ENCODE measurements at places on chromosomes 11 and 22. TPM values are rescaled to one million over a fixed set of nuclear protein-coding genes. Genes with fewer than 3 reads are reported as not detected.
A peak's percentile ranks its signal among the peaks of the same experiment; 100 is the strongest.

DNA sequence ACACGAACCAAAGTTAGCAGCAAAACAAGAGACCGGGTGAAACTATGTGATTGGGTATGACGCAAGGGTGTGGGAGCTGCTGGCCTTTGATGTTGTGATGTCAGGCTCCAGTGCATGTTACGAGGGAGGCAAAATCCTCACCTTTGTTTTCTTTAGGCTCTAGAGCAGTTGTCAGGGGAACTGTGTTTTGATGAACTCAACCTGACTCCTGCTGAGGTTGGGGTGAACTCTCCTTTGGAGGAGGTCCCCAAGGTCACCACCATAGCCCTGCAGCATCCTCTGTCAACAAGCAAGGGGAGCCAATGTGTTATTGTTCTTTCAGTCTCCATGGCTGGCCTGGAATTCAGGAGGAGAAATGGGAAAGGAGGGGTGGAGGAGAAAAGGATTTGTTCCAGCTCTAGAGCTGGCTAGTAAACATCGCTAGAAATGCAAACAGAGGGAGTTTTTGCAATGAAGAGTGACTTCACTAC lies 33.8 kb downstream of the RASSF10 start:
- DNase-seq = peak; percentile 32

DNA sequence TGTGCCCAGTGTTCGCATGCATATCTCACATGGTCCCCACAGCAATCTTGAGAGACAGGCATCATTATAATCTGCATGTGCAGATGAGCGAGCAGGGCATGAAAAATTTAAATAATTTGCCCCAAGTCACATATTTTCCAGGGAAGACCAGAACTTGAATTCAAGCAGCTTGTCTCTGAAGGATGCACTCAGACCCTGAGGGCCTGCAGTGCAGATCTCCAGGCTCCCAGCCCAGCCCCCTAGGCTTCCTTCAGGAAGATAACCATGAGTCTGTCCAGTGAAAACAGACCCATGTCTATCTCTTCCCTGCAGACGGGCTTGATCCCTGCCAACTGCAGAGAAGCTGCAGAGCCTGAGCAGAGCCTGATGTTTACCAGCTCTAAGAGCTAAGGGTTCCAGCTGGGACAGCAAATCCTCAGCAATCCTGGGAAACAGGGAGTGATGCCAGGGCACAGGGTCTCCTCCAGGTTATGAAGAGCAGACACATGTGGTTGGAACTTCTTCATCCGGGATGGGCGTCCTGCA lies 55.1 kb downstream of the NAV2 start:
- DNase-seq = no peak

CHST1 gene
- 12.2 TPM for polyA plus RNA-seq

- DNase-seq = no peak
Measured at GRCh38 chr11:77106321-77106720, 3.7 kb downstream of the OMP start.

GRCh38 chr11:7060868-7061267 lies 27.9 kb upstream of the RBMXL2 start:
- DNase-seq = no peak

DNA sequence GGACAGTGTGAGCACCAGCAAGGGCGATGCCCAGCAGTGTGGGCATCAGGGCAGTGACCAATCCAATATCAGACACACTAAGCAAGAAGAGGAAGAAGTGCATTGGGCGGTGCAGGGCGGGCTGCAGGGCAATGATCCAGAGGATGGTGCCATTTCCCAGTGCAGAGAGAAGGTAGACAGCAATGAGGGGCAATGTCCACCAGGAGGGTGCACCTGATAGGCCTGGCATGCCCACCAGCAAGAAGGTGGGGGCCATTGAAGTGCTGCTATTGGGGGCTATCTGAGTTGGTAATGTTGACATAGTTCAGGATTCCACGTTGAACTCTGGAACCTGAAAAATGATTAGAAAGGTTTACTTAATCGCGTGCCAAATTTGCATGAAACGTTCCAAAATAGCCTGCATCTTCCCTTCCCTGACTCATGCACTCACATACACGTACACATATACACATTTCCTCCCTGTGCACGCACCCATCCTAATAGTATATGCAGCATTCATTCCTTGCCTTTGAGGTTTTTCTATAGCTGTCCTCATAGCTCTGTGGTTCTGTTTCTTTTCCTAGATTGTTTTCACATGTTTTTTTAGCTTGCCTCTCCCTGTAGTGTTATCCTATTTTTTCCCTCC lies at the start of gene OR51S1:
OR51S1 (minus strand) TSS at position 301 of the 625 bp plus-strand sequence; CDS start at position 301, 0 bp downstream.
- DNase-seq = no peak

GRCh38 chr11:78606667-78607066 lies 32.0 kb upstream of the NARS2 start:
- no peak for DNase-seq

- no peak for DNase-seq
Measured at GRCh38 chr11:125005491-125005890, 51.5 kb downstream of the CCDC15 start.

DNA sequence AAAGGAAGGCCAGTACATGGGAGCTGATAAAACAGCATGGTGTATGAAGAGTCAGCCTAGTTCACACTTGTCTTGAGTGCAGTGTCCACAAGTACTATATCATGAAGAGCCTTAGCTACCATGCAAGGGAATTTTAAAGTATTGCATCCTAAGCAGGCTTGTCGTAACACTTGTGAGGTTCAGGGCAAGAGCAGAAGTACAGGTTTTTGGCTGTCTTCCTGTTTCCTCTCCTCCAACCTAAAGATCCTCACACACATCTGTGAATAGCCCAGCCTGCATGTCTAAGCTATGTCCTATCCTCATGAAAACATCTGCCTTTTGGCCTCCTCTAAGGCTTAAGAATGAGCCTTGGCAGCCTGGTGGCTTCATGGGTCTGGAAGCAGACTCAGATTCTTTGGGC lies 34.6 kb upstream of the TMEM123 start:
- no peak for DNase-seq

DNA sequence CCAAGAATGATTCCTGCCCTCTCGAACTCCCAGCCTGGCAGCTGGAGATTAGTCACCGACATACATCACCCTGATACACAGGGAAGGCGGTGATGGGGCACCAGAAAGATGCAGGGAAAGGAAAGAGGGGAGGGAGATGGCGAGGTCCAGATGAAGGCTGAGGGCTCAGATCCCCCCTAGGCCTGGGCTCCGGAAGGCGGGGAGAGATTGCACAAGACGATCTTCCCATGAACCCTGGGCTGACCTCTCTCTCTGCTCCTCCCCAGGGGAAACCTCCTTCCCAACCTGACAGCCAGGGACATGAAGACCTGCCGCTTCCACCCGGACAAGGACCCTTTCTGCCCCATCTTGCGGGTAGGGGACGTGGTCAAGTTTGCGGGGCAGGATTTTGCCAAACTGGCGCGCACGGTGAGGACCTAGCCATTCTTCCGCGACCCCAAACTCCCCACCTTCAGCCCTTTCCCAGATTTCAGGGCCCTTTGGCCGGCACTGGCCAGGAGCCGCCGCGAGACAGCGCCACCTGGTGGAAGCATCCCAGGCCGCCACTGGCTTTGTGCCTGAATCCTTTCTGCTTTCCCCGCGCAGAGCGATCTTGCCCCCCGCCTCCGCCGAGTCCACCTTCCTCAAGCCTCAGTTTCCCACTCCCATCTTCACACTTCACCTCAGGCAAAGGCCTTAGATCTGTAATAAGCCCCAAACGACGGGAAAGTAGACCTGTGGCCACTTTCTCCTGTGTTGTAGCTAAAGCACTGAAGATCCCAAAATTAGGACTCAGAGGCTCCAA lies 11.5 kb downstream of the P2RX3 start:
- DNase-seq = peak; percentile 47

GRCh38 chr22:29339381-29340235 lies 24.1 kb upstream of the RASL10A start:
- no peak for DNase-seq

UBE2L6 gene
- 38.4 TPM for polyA plus RNA-seq

DNA sequence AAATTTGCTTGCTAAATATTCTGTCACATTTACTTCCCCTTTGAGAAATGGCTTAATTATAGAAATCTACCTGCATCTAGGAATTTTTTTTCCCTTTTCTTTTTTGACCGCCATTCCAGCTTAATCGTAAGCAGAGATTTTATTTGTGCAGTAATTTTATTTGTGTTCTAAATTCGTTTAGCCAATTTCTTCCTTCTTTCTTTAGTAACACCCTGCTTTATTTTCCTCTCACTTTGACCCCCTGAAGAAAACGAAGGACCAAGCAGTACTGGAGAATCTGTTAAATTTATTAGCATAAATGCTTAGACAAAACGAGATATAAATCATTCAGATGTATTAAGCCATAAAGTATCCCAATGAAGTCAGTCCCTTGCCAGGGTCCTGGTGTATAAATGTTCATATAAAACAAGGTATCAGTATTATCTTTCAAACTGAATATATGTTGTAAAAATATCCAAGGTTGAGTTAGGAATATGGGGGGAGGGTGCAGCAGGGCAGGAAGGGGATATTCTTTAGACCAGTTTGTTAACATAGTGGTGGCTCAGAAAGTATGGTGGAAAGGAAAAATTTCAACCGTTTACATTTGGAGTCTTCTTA lies 5.1 kb upstream of the WT1 start:
- no peak for DNase-seq

- no peak for DNase-seq
Measured at GRCh38 chr11:96254854-96255253, 88.1 kb downstream of the MAML2 start.

OR51E1 gene
- 1.8 TPM for polyA plus RNA-seq

- DNase-seq = no peak
Measured at GRCh38 chr11:107623183-107623582, 32.2 kb downstream of the ELMOD1 start.

DNA sequence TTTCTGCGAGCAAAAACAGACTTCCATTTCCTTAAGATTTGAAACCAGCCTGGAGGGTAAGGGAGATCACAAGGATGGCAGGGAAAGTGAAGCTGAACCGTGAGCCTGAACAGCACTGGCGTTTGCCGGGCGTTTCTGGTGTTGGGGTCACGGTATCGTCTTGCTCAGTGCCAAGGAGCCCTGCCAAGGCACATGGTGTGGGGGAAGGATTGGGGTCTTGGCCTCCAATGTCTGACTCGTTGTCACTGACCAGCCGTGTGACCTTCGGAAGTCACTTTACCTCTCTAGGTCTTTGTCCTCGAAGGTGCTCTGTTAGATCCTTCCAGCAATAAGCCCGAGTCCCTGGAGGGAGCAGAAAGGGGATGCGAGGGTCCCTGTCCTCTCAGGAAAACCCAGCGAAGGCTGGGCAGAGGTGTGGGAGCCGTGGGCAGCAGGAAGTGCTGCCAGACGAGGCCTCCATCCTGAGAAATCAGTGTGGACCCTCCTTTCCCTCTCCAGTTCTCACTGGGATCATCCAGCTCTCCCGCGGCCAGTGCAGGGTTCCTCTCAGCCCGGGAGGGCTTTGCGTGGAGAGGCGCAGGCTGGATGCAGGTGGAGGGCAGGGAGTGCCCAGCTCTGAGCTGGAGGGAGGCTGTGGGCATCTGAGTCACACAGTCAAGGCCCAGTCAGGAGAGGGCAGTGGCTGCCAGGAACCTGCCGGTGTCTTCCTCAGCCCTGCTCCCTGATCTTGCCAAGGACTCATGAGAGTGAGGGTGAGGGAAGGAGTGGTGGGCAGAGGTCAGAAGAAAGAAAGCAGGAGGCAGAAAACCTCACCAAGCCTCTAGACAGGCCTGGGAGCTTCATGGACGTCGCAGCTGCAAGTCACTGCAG lies 18.9 kb downstream of the TOM1 start:
- no peak for DNase-seq

MEI1 gene
- 2.5 TPM for polyA plus RNA-seq

- no peak for DNase-seq
Measured at GRCh38 chr22:20096574-20097420, 16.8 kb downstream of the DGCR8 start.

GRCh38 chr11:64241241-64241490 lies 271 bp downstream of the FKBP2 start:
- peak; percentile 99 for DNase-seq

GRCh38 chr11:125990244-125990643 lies 44.4 kb downstream of the VSIG10L2 start:
- no peak for DNase-seq

- no peak for DNase-seq
Measured at GRCh38 chr11:115642660-115643059, 138.4 kb upstream of the CADM1 start.

FOSL1 gene
- polyA plus RNA-seq = 0.07 TPM

DNA sequence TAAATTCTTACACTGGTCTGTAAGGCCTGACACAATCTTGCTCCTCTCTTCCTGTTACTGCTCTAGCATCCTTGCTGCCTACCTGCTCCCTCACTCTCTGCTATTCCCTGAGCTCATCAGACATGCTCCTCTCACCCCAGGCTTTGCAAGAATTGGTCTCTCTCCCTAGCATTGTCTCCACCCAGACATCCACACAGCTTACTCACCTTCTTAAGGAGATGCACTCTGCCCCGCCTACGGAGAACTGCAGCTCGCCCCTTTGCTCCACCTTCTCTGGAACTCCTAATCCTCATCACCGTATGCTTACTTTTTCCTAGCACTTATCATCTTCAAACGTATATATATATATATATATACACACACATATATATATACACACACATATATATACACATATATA lies 23.3 kb upstream of the TMPRSS5 start:
- no peak for DNase-seq

GRCh38 chr11:68052137-68052873 lies 13.5 kb downstream of the TCIRG1 start:
- DNase-seq = no peak

- DNase-seq = peak; percentile 69
Measured at GRCh38 chr22:42661985-42662831, 13.0 kb upstream of the CYB5R3 start.

DNA sequence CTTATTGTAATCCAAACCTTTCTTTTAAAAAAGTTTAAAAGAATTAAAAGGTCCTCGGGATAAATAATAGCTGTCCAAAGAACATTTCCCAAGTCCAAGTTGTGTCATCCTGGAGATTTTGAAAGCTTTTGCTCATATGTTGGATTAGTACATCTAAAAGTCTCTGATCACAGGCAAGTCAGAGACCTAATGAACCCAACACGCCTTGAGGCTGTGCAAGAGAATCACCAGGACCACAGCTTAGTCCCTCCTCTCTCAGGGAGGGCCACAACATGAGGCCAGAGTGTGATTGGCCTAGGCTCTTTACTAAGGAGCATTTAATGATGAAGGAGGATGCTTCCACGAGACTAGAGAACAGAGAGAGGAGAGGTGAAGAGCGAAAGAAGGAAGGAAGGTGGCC lies 98.7 kb upstream of the OR5AK2 start:
- no peak for DNase-seq

RTN4R gene
- 4.6 TPM for polyA plus RNA-seq

- no peak for DNase-seq
Measured at GRCh38 chr11:14140991-14141390, 178.5 kb downstream of the SPON1 start.

DNA sequence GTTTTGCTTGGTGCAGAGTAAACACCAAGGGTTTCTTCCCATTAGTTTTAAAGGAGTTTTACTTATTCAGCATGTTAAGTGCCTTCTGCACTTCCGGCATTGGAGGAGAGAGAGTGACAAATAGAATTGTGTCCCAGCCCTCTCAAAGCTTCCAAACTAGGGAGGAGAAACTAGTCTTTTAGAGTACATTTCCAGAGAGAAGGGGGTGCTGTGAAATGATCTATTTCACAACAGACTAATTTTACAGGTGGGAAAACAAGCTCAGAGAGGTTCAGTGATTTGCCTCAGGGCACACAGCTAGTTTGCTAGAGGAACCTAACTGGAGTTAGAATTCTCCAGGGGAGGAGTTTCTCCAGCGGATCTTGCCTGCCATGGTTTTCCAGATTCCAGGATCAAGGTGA lies 12.6 kb downstream of the MPST start:
- no peak for DNase-seq
